ENCODE measurements at places on chromosomes 3 and 15.

- DNase-seq, result no peak
Observed at GRCh38 chr3:124730941-124731297, 667 bp downstream of the UMPS start.

DNA sequence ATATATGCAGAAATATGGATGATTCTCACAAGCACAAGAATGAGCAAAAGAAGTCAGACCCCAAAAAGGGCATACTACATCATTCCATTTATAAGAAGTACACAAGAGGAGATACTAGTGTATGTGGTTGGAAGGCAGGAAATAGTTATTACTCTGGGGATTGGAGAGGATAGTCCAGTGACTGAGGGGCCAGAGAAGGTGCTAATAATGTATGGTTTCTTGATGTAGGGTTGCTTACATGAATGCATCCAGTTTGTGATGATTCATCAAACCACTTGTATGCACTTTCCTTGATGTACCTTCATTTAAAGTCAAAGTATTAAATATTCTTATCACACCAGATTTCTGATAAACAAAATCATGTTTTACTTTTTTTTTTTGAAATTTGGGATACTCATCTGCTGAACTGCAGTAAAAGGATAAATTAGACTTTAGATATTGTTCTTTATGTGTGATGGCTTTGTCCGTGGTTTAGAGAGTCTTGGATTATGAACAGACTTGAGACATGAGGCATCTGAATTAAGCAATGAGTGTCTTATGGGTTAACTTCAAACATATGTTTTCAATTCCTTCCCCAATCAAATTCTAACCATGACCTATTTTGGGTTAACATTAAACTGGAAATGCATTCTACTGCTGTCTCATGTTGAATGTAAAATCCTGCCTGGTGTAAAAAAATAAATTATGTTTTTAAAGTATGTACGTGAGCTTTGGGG, 171.2 kb downstream of the SEMA6D start:
- no peak for DNase-seq

DNA sequence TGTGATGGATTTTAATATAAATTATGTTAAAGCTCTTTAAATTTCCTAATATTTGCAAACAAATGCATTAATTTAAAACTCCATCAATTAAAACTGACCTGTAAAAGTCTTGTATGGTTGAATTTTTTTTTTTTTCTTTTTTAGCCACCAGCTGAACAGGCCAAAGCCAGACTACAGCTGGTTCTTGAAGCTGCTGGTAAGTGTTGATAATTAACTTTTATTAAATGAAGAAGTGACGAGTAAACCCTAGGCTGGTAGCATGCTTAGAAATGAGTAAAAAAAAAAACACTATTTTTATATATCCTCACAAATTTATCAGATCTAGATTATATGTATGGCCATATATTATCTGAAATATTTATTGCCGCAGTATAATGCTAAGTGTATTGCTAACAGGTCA, 216.3 kb upstream of the MLF1 start:
- no peak for DNase-seq

GRCh38 chr15:94287794-94288246, 56.5 kb downstream of the MCTP2 start:
- no peak for DNase-seq

GRCh38 chr3:179760944-179761343, 108.1 kb downstream of the USP13 start:
- no peak for DNase-seq

GRCh38 chr15:67825881-67826716, 790 bp downstream of the SKOR1 start:
- DNase-seq, result no peak

DNA sequence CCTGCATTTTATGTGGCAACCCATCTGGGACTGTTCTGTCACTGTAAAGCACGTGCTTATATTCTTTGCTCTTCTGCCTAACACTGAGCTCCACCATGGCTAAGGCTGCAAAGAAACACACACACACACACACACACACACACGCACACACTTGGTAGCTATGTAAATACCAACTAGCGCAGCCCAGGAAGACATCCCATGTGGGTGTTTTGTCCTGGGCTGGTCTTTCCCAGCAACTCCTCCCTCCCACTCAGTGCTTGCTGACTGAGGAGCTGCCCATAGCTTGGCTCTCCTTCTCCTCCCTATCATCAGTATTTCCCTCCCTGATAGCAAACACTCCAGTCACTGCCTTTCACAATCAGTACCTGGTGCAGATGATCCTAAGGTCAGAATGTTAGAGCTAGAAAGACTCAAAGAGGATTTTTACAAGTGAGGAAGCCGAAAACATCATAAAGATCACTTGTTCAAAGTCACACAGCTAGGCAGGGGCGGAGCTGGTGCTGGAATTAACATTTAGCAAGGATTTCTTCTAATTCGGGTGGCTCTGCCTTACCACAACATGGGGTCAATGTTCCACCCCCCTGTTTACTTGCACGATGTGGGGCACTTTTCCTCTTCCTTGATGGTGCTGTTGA, 377.1 kb upstream of the TBL1XR1 start:
- no peak for DNase-seq

- no peak for DNase-seq
Observed at GRCh38 chr3:64091501-64091900, 68.2 kb upstream of the PSMD6 start.

- no peak for DNase-seq
Observed at GRCh38 chr3:34533451-34533850, 735.0 kb downstream of the PDCD6IP start.

- no peak for DNase-seq
Observed at GRCh38 chr15:31472636-31473384, 146.2 kb downstream of the KLF13 start.

DNA sequence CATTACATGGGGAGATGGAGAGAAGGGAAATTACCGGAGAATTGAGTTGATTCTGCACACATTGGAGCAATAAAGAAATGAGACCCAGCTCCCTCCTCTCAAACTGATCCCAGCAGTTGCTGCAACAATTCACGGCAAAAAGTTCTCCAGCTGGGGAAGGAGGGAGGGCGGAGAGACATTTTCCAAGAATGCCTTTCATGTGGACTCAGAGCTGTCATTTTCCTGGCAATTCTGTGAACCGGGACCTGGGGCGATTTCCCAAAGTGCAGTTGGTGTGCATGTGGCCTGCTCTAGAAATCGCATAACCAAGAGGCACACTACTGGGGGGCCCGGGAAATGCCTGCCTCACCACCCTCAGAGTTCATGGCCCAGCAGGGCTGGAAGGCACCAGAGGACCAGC, 48.7 kb upstream of the IREB2 start:
- no peak for DNase-seq

GRCh38 chr3:139695007-139695406, 17.2 kb upstream of the NMNAT3 start:
- no peak for DNase-seq

DNA sequence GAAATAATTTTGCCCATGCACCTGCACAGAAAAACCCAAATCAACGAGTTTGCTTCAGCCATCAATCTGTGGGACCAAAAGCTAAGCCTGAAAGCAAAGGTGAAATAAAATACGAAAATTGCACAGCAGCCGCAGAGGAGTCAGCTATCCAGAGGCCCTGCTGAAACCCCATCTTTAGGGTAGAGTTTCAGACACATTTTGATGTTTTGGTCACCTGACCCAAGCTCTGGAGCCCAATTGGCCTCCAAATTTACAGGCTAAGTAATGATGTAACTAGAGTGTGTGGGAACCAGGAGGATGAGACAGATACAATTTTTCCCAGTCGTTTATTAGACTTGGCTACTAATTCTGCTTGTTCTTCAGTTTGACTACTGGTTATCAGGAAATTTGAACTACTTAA, 308.6 kb upstream of the ATP11B start:
- no peak for DNase-seq

- no peak for DNase-seq
Observed at GRCh38 chr15:101024706-101025500, 105.7 kb downstream of the LRRK1 start.

- DNase-seq, result no peak
Observed at GRCh38 chr15:75181780-75182179, 19.9 kb upstream of the C15orf39 start.

DNA sequence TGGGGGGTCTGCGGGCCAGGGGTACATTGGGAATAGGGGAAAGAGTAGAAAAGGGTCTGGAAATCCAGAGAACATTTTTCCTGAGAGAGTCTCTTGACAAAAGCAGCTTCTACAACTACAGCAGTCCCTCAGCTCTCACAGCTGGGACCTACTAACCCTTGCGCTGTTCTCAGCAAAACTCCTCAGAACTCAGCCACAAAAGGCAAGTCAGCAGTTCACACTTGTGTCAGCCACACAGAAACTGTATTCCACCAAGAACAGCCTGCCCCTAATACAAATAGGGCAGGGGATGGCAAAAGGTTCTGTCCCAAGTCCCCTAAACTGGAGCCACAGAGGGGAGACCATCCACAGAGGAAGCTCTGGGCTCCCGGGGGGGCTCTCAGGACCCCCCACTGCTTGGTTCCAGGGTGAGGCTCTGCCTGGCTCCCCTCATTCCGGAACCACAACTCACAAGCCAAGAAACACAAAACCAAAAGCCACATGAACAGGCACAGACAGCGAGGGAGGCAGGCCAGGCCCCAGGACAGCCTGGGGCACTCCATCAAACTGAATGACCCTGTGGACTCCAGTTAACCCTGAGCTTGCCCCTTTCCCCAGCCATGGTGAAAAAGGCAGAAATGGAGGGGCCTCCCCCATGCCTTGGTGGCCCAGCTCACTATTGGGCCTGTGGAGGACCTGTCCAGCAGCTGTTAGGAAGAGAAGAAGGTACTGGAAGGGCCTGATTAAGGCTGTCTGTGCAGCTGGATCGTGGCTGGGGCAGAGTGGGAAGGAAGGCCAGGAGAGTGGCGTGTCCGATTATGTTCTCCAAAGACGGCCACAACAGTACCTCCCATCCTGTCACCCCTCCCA, 162.0 kb downstream of the CHSY1 start:
- DNase-seq, result no peak

GRCh38 chr3:48963591-48963990, 26.4 kb upstream of the P4HTM start:
- DNase-seq, result no peak

GRCh38 chr3:42421818-42422796, 11.7 kb upstream of the LYZL4 start:
- DNase-seq, result no peak

- no peak for DNase-seq
Observed at GRCh38 chr15:67820992-67821783, 4.1 kb upstream of the SKOR1 start.

DNA sequence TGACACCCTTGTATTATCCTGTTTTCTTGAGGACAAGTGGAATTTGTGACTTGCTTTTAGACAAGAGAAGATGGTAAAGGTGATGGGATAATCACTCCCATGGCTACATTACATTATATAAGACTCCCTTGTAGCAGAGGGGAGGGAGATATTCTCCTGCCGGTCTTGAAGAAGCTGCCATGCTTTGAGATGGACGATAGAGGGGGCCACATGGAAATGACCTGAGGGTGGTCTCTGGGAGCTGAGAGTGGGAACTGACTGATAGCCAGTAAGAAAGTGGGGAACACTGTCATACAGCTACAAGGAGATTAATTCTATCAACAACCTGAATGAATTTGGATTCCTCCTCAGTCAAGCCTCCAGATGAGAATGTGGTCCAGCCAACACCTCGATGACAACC, 540.1 kb downstream of the NTRK3 start:
- no peak for DNase-seq

- DNase-seq, result no peak
Observed at GRCh38 chr15:39404767-39405181, 176.1 kb upstream of the THBS1 start.

DNA sequence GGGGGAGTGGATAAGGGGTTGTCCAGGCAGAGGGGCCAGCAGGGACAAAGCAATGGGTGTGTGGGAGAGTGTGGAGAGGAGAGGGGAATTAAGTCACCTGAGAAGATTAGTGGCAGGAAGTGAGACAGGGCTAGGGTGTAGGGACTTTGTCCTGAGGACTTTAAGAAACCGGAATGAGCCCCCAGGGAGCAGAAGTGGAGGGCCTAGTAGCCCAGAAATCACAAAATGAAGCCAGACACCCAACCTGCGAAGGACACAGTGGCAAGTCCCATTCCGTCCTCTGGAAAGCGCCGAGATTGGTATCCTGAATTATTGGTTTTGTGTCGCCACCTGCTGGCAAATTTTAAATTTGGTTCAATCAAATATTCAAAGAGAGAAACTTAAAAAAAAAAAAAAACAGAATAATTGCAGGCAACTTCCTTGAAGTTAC, 78.0 kb upstream of the SLC25A36 start:
- no peak for DNase-seq

DNA sequence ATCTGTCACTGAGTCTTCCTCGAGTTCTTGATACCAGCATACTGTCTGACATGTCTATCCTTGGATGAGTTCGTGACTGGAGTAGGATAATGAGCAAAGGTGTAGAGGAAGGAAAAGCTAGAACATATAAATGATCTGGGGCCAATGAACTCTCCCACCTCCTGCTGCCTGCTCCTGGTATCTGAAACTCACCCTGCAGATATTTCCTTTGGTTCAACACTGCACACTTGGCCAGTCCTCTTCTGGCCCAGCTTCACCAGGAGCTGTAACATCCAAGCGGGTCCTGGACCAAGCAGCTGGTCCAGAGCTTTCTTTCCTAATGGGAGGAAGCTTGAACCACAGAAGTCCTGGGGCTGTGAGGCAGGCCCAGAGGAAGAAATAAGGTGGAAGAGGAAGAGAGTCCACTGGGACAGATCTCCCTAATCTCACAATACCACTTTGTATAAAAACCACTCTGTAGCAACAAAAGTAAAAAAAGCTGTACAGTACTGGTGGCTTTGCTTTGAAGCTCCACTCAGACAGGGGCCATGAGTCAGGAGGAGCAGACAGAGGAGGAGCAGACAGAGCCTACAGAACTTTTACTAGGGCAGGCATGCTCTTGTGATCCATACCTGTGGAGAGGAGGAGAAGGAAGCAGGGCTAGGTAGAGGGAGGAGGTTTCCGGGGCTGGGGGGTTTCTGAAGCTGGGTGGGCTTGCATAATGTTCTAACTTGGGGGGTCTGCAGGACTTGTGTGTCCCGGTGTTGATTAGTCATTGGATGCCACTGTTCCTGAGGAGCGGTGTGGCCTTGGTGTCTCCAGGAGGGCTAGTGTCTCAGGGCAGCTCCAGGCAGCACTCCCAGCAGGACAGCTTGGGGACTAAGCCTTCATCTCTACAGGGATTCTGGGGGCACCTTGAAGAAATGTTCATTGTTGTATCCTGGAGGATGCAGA, 166.9 kb downstream of the ABHD5 start:
- no peak for DNase-seq

GRCh38 chr3:28637742-28638141, 289.1 kb upstream of the AZI2 start:
- no peak for DNase-seq

DNA sequence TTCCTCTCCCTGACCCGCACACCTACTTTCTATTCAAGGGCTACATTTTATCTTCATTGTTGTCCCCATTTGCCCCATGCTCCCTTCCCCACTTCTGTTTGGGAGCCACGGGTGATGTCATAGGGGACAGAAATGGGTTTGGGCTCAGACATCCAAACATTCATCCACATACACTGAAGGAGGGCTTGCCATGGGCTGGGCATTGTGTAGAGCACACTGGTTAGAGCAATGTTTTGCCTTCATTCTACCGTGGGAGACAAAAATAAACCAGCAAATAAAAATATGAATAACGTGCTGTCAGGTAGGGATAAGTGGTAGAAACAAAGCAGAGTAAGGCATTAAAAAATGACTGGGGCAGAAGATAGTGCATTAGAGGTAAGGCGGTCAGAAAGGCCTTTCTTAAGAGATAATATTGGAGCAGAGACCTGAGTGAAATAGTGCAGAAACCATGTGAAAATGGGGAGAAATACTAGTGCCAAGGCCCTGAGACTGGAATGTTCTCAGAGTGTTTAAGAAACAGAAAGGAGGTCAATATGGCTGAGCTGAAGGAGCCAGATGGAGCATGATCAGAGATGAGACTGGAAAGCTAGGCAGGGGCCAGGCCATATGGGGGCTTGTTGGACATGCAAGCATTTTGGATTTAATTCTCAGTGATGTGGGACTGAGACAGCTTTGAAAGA, 40.9 kb upstream of the CLSTN2 start:
- DNase-seq, result no peak

Data from stimulated activated CD8-positive, alpha-beta memory T cell treated with anti-CD3 and anti-CD28 coated beads, Interleukin-4, amount 100 ng/mL, for 4 hours (primary cell).